ENCODE measurements at places on chromosomes 16 and 17.

- no peak for DNase-seq
Observed at GRCh38 chr16:51455398-51455797, 304.3 kb upstream of the SALL1 start.

DNA sequence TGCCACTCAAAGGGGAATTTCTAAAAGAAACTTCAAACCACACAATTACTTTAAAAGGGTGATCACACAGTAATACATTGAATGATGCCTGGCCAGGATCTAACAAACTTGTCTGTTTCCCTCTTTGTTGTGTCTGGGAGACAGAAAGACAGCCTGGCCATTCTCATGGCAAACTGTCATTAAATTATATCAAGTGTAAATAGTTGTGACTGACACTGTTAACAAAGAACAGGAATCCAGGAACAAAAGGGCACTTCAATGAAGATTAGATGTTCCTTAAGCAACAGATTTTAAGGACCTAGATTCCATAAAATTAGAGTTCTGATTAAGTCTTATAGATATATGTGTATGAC lies 383.6 kb downstream of the KCNJ2 start:
- DNase-seq = no peak

DNA sequence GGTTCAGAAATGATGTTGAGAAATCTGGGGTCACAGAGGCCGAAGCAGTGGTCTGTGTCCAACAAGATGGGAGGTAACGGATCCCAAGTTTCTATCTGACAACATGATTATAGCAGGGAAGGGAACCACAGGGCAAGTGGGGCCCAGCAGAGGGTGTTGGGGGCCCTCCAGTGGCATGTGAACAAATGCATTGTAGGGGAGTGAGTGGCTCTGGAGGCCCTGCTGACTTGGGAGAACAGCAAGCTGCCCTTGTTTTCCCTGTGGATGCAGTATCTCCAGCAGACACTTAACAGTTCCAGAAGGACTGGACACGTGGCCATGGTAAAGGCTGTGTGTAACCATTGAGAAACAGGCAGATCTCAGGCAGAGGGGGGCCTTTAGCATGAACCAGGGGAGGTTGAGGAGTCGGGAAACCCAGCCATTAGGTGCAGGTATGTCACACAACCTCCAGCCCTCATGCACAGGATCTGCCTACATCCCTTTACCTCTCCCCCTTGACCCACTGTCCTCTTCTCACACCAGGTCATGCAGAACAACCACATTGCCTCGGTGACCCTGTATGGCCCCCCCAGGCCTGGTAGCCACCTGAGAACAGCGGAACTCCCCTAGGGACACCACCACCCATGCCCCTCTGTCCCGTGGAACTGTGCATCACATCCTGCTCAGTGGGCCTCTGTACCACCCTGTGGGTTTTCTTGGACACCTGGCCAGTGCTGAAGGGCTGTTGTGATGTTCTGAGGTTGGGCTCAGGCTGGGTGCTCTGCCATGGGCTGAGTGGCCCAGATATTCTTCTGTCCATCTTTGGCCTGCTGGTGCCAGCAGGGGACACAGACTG lies 4.1 kb downstream of the B3GNT9 start:
- DNase-seq = no peak

- DNase-seq = no peak
Observed at GRCh38 chr16:81537721-81538561, 93.3 kb downstream of the CMIP start.

GRCh38 chr17:59899099-59899498 lies 6.2 kb downstream of the RPS6KB1 start:
- DNase-seq = no peak

All from activated T-cell treated with anti-CD3 and anti-CD28 coated beads, Interleukin-2, amount 50 U/mL, for 48 hours (primary cell).